ENCODE measurements at places on chromosomes 12 and 14.

GRCh38 chr12:9340422-9341259 lies 132.4 kb upstream of the PZP start:
- no peak for DNase-seq

DNA sequence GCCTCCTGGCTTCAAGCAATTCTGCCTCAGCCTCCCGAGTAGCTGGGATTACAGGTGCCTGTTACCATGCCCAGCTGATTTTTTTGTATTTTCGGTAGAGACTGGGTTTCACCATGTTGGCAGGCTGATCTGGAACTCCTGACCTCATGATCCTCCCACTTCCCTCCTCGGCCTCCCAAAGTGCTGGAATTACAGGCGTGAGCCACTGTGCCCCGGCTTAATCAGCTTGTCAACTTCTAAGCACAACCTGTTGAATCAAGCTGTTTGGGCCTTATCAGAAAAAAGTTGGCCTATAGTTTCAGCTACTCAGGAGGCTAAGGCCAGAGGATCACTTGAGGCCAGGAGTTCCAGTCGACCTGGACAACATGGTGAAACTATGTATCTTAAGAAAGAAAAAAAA lies 7.9 kb downstream of the MARK3 start:
- DNase-seq, result no peak

GRCh38 chr14:39784461-39784860 lies 352.2 kb upstream of the FBXO33 start:
- no peak for DNase-seq

DNA sequence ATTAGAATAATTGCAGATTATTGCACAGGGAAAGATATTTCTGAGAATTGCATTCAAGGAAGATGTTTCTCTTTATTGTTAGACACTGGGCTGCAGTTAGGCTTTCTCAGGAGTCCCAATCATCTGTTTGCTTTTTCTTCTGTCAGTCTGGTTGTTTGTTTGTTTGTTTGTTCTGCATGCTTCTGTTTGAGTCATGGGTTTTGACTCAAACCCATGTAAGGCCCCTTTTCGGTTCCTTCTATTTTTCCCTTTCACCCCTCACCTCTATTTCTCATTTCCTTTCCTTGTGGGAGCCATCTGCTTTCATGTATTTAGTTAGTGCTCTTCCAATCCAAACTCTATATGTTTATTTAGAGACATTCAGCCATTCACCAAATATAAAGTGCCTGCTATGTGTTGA lies 25.1 kb upstream of the CISTR start:
- DNase-seq, result no peak

GRCh38 chr12:1670358-1671268 lies 20.3 kb upstream of the ADIPOR2 start:
- no peak for DNase-seq

- DNase-seq, result no peak
Measured at GRCh38 chr14:59918824-59919569, 947 bp upstream of the LRRC9 start.

DNA sequence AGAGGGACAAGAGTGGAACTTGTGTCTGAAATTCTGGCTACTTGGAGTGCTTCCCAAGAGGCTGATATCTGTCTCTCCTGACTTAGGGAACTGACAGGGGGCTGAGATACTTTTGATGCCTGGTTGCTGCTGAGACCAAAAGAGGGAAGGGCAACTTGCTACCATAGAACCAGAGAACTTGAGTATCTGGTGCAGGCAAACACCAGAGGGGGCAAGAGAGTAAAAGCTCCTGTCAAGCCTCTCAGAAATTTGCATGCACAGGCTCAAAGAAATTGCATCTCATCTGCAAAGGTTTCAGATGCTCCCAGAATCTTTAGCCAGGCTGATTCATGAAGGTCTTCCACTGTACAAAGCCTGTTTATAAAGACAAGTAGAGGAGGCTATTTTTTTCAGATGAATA lies 391.3 kb upstream of the FOXG1 start:
- no peak for DNase-seq

DNA sequence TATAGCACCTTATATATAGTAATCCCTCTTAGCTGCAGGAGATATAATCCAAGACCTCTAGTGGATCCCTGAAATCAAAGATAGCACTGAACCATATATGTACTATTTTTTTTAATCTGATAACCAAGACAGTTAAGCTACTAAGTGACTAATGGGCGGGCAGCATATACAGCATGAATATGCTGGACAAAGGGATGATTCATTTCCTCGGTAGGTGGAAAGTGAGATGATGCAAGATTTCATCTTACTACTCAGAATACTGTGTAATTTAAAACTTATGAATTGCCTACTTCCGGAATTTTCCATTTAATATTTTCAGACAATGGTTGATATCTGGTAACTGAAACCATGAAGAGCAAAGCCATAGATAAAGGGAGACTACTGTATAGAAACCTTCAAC lies 36.2 kb downstream of the PRMT8 start:
- no peak for DNase-seq

DNA sequence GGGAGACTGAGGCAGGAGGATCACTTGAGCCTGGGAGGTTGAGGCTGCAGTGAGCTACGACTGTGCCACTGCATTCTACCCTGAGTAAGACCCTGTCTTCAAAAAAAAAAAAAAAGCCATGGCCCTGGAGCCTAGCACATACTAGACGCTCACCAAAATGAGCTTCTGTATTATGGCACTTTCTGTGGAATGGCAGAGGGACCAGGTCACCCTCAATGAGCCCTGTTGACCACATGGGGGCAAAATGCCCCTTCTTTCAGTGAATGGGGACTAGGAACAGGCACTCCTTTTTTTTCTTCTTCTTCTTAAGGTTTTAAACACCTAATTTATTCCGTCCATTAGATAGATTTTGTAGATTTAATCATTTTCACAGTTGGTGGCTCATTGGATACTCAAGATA lies 50.5 kb downstream of the FAM222A start:
- DNase-seq, result no peak

DNA sequence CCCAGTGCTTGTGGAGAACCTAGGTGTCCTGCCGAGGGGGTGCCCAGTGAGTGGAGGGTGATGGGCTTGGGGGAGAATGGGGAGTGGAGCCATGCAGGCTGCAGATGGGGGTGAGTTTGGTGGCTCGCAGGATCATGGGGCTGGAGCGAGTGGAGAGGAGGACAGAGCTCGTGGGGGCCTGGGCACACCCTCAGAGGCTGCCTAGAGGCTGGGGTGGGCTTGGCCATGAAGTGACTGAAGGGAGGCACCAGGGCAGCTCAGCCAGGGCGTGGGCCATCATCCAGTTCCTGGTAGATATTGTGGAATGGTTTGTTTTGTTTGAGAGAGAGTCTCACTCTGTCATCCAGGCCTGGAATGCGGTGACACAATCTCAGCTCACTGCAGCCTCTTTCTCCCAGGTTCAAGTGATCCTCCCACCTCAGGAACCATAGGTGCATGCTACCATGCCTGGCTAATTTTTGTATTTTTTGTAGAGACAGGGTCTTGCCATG lies 43.4 kb upstream of the AMN start:
- DNase-seq, result no peak

DNA sequence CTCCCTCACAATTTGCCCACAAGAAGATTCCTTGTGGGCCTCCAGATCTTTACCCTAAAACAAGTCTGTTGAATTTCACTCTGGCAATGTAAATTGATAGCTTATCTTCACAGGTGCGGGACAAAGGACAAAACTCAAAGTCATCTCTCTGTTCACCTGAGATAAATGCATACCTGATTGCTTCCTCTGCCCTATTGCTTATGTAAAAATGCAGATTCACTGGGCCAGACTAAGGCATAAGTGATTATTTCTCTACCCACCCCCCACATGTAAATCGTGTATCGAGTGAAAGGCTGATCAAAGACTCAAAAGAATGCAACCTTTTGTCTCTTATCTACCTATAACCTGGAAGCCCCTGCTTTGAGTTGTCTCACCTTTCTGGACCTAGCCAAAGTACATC lies 316.8 kb downstream of the SSPN start:
- no peak for DNase-seq

GRCh38 chr14:96083667-96084320 lies 44.6 kb downstream of the C14orf132 start:
- DNase-seq, result no peak

- DNase-seq, result no peak
Measured at GRCh38 chr12:52912711-52913430, 8.0 kb upstream of the KRT8 start.

DNA sequence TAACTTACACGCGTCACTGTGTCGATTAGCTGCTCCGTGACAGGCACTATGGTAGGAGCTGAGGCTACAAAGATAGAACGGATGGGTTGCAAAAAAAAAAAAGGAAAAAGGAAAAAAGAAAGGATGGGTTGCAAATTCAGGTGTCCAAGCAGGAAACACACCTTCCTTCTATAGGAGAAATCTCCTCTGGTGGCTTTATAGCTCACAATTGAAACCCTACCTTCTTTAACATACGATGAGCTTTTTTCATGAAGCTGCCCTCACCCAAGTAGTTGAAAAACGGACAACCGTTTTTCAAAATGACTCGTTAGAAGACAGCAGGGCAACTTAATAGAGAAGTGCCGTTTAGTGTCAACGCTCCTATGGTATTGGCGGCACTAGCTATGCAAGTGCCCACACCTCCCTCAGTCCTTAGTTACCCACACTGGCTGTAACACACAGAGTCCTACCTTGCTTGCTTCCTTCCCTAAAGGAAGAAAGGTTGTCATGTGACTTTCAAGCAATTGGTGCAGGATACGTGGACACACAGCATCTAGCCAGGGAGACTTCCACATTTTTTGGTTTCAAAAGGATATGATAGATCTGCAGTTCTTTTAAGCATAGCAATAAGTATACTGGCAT lies 682 bp upstream of the TRIP11 start:
- DNase-seq, result peak; percentile 10

- DNase-seq, result no peak
Measured at GRCh38 chr12:31210104-31210503, 115.8 kb downstream of the SINHCAF start.

- no peak for DNase-seq
Measured at GRCh38 chr14:93305725-93306418, 27.0 kb downstream of the BTBD7 start.

DNA sequence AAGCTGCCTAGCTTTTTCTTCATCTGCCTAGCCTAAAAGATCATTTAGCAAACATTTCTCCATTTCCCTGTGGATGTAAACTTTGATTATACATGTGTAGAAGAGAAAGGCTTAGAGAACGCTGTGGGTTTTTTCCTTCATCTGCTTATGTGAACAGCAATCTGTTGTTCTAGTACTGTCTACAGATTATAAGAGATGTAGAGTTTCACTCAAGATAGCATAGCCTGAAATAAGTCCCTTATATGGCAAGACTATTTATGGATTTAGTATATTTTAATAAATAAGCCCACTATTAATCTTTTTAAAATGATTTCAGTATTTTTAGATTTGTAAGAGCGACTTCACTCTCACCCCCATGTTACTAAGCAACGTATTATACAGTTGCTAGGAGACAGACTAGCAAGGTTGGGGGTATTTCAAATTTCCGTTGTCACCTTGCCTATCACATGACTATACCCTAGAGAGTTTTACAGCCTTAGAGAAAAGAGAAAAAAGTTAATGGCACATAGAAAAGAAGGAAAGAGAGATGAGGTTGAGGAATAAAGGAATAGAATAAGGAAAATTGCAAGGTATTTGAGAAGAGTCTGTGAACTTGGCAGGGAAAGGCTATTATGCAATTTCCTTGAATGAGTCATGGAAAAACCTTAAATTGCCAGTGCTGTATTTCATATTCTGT lies 12.2 kb upstream of the TUBA1A start:
- no peak for DNase-seq

- no peak for DNase-seq
Measured at GRCh38 chr14:53365486-53366130, 212.5 kb upstream of the DDHD1 start.

GRCh38 chr14:79412822-79413221 lies 798.5 kb downstream of the DIO2 start:
- DNase-seq, result no peak

DNA sequence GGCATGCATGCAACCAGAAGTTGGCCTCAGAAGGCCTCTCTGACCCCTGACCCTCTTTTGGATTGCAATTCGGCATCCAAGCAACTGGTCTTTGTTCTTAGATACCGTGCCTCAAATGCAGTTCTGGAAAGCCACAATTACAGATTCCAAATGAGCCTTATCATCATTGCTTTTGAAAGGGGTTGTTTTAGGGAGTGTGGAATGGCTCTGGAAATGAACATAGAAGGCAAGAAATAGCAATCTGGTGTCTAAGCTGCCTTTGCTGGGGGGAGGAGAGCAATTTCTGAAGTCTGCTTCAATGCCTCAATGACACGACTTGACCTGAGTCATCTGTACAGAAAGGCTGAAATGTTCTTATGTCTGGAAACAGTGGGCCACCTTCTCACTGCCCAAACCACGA lies 250.1 kb downstream of the NUAK1 start:
- DNase-seq, result no peak

DNA sequence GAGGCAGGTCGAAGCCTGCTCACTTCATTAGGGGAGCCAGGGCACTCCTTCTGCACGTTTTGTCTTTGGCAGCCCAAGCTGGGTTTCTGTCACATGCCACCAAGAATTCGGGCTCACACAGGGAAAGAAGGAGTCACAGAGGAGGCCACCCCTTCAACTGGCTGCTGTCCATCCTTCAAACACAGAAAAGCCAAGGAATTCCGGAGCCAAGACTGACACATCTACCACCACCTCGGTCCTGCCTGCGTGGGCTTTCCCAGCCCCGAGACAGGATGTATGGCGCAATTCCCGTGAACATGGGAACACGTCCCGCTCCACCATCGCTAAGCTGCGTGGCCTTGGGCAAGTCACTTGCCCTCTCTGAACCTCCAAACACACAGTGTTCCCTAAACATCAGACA lies 70.4 kb downstream of the NCOR2 start:
- DNase-seq, result no peak

All from stimulated activated CD4-positive, alpha-beta T cell treated with anti-CD3 and anti-CD28 coated beads, Interleukin-2, amount 100 ng/mL, for 48 hours (primary cell).